ENCODE measurements at places on chromosomes 4 and X.

- DNase-seq, result no peak
These were observed 29.6 kb upstream of the MND1 start for GRCh38 chr4:153314915-153315314.

GRCh38 chrX:148049441-148049840, 68.3 kb downstream of the FMR1NB start:
- DNase-seq, result no peak

- no peak for DNase-seq
These were observed 57.3 kb upstream of the FAM9B start for GRCh38 chrX:9091258-9091657.

DNA sequence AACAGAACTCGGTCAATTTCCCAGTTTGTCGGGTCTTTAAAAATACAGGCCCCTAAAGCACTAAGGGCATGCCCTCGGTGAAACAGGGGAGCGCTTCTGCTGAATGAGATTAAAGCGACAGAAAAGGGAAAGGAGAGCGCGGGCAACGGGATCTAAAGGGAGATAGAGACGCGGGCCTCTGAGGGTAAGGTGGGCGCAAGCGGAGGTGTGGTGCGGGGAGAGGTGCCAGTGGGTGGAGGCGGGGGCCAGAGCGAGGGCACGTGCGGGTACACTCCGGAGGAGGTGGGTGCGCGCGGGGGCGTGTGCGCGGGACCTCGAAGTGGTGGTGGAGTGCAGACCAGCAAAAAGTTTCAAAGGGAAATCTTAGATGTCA, 787 bp upstream of the TET2 start:
- DNase-seq, result peak; percentile 55

- DNase-seq, result peak; percentile 40
These were observed 777 bp upstream of the CASK start for GRCh38 chrX:41923978-41924683.
